Colonic mucosa (tissue), 4 donors: ENCODE measurements at places on chromosomes 2 and 18. TPM values are rescaled to one million over a fixed set of nuclear protein-coding genes. Genes with fewer than 3 reads are reported as not detected.
A peak's percentile ranks its signal among the peaks of the same experiment; 100 is the strongest.

DNA sequence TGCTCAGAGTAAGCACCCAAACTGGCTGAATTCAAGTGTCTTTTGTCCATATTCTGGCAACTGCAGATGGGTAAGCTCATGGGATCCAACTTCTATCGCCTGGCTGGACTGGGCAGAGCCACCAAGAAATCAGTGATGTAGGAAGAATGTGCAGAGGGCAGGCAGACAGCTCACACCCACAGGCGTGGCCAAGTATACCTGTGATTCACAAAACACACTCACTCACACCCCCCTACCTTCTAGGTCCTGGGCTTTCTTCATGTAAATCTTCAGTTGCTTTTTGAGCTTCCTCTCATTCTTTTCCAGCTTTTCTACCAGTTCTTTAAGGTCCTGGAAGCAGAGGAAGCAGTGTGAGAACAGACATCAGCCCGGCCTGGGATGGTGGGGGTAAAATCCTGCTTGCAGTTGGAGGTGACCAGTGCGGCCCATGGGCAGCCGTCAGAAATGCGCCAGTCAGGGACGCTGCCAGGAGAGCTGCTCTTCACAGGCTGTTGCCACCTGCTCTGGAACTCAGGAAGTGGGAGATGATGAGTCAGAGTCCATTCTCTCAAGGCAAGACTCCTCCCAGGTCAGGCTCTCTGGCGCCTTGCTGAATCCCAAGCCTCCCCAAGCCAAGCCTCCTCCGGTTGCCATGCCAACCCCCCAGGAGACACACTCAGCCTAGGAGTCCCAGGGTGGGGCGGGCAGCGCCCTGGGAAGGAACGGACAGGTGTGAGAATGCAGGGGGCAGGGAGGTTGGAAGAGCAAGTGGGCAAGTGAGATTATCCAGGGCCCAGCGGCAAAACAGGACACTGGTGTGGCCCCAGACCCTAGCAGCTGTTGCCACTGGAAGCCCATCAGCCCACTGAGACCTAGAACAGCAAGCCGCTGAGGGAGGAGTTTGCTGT is 36.2 kb upstream of the ACAA2 start:
- peaks cover 11% of the 10 kb centered on the region for H3K4me1 ChIP-seq
- peak overlapping the region; percentile 78 for H3K27ac ChIP-seq

GRCh38 chr18:61019338-61020301 is 313.6 kb upstream of the CDH20 start:
- H3K4me1 ChIP-seq = no peaks in the 10 kb centered on the region
- H3K27me3 ChIP-seq = no peaks in the 10 kb centered on the region
- no peak for DNase-seq

Gene TM4SF20
- total RNA-seq = 4.2 TPM

GRCh38 chr2:203437511-203437910 is 97.6 kb downstream of the RAPH1 start:
- no peak overlapping the region for H3K27ac ChIP-seq
- H3K36me3 ChIP-seq = no peaks in the 10 kb centered on the region
- H3K4me3 ChIP-seq = no peak overlapping the region

Gene TXNDC2
- not detected for total RNA-seq

- no peak for DNase-seq
- no peaks in the 10 kb centered on the region for H3K36me3 ChIP-seq
- no peak overlapping the region for H3K27ac ChIP-seq
- no peaks in the 10 kb centered on the region for H3K27me3 ChIP-seq
- no peak overlapping the region for H3K4me3 ChIP-seq
These were observed 44.1 kb upstream of the GPC1 start for GRCh38 chr2:240391111-240392051.

DNA sequence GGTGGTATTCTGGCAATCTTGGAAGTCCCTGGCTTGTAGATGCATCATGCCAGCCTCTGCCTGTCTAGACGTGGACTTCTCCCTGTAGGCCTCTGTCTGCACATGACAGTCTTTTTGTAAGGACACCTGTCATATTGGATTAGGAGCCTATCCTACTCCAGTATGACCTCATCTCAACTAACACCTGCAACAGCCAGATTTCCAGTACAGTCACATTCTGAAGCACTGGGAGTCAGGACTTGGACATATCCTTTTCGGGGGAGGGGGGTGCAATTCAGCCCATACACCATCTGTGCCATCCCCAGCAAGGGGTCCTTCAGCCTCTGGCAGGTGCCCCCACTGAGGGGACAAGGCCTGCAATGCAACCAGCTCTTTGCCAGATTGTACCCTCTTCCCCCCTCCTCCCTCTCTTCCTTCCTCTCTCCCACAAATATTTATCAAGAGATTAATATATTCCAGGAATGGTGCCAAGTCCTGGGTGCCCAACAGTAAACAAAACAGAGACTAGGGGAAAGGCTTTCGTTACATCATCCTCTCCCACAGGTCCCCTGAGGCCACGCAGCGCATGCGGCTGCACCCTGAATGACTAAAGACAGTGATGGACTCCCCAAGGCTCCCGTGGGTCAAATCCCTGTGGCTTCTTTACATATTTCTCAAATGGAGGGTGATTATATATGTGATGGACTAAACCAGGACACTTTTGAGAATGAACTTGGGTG is 20.5 kb upstream of the MYCN start:
- DNase-seq = no peak
- H3K4me1 ChIP-seq = no peaks in the 10 kb centered on the region
- no peak overlapping the region for H3K27ac ChIP-seq
- H3K27me3 ChIP-seq = no peaks in the 10 kb centered on the region
- H3K4me3 ChIP-seq = no peak overlapping the region

Gene GCA
- total RNA-seq = 22.1 TPM

Gene LIPG
- total RNA-seq = 25.5 TPM

Gene AAMP
- 137 TPM for total RNA-seq

- no peak for DNase-seq
- no peaks in the 10 kb centered on the region for H3K27me3 ChIP-seq
- H3K4me1 ChIP-seq = no peaks in the 10 kb centered on the region
- no peak overlapping the region for H3K27ac ChIP-seq
These were observed 80.1 kb upstream of the SPOPL start for GRCh38 chr2:138421315-138421970.

DNA sequence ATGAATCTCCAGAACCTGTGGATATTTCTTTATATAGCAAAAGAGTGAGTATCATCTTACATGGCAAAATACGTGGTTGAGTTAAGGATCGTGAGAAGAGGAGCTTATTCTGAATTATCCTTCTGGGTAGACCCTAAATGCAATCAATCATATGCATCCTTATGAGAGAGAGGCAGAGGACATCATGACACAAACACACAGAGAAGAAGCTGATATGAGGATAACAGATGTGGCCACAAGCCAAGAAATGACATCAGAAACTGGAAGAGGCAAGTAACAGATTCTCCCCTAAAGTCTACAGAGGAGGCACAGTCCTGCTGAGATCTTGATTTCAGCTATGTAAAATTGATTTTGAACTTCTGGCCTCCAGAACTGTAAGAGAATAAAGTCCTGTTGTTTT is 730.2 kb upstream of the ZNF804A start:
- no peaks in the 10 kb centered on the region for H3K4me1 ChIP-seq
- no peak overlapping the region for H3K27ac ChIP-seq
- no peaks in the 10 kb centered on the region for H3K36me3 ChIP-seq
- no peak overlapping the region for H3K4me3 ChIP-seq

GRCh38 chr2:215811409-215812345 is 201.7 kb downstream of the MREG start:
- H3K27me3 ChIP-seq = no peaks in the 10 kb centered on the region
- peaks cover 5% of the 10 kb centered on the region for H3K4me1 ChIP-seq
- no peak overlapping the region for H3K4me3 ChIP-seq
- no peaks in the 10 kb centered on the region for H3K36me3 ChIP-seq
- H3K27ac ChIP-seq = no peak overlapping the region
- DNase-seq = no peak

DNA sequence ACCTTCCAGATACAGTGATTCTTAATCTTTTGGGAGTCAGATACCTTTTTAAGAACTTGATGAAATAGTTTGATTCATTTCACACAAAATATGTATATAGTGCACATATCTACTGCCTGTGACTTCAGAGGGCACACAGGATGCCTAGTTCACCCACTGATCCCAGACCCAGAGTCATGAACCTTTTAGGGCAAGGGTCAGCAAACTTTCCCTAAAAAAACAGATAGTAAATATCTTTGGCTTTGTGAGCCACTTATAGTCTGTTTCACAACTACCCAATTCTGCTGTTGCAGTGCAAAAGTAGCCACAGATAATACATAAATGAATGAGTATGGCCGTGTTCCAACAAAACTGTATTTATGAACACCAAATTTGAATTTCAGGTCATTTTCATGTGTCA is 124.9 kb downstream of the ANKRD44 start:
- no peaks in the 10 kb centered on the region for H3K4me1 ChIP-seq
- no peak overlapping the region for H3K4me3 ChIP-seq
- DNase-seq = no peak
- no peaks in the 10 kb centered on the region for H3K27me3 ChIP-seq
- H3K36me3 ChIP-seq = no peaks in the 10 kb centered on the region
- no peak overlapping the region for H3K27ac ChIP-seq

DNA sequence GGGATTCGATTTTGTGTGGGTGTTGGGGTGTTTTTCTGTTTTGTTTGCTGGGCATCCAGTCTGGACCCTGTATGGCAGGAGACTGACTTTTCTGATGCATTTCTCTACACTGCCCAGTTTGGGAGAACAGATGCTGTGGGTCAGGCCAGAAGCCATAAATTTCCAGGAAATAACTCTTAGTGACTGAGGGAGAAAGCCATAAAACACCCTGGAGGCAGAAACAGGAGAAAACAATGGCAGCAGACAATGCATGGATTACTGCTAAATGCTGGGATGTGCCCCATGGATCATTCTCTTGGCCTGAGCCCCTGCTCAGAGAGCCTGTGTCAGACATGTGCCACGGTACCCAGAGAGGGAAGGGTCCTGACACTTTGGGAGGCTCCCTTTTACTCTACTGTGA is 133.6 kb upstream of the CAPN13 start:
- no peak overlapping the region for H3K27ac ChIP-seq
- H3K4me3 ChIP-seq = no peak overlapping the region
- H3K4me1 ChIP-seq = no peaks in the 10 kb centered on the region
- H3K36me3 ChIP-seq = no peaks in the 10 kb centered on the region
- H3K27me3 ChIP-seq = no peaks in the 10 kb centered on the region
- no peak for DNase-seq

GRCh38 chr2:102107741-102108070 is 34.8 kb upstream of the IL1R1 start:
- H3K4me3 ChIP-seq = no peak overlapping the region
- no peaks in the 10 kb centered on the region for H3K36me3 ChIP-seq
- peak; percentile 39 for DNase-seq
- no peaks in the 10 kb centered on the region for H3K27me3 ChIP-seq
- no peaks in the 10 kb centered on the region for H3K4me1 ChIP-seq

GRCh38 chr18:78632111-78632541 is 347.5 kb upstream of the SALL3 start:
- no peaks in the 10 kb centered on the region for H3K27me3 ChIP-seq
- no peaks in the 10 kb centered on the region for H3K36me3 ChIP-seq
- no peak overlapping the region for H3K4me3 ChIP-seq
- H3K4me1 ChIP-seq = no peaks in the 10 kb centered on the region
- no peak overlapping the region for H3K27ac ChIP-seq
- no peak for DNase-seq

Gene CNTNAP5
- total RNA-seq = 0.35 TPM

DNA sequence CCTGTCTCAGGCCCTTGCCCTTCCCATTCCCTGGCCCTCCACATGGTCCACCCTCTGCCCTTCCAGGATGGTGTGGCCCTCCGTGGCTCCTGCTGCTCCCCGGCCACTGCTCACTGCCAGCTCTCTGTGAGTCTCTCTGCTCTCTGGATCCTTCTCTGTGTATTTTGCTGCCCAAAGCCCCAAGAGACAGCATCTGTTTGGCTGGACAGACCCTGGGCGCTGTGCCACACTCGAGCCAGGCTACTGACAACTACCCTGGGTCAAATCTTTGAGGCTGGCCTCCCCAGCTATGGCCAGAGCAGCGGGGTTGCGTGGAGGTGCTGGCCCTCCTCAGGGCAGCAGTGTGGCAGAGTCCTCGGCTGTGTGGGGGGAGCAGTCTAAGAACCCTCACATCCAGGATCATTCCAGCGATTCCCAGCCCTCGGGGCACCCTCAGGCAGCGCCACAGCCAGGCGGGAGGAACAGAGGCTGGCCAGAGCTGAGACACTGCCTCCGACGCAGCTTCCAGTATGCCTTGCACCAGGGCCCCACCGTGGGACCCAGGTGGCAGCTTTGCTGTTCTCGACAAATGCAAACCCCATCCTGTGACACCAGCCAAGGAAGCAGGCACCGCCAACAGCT is 139.4 kb upstream of the GLI2 start:
- no peak for DNase-seq
- no peaks in the 10 kb centered on the region for H3K36me3 ChIP-seq
- H3K4me1 ChIP-seq = no peaks in the 10 kb centered on the region
- H3K27ac ChIP-seq = no peak overlapping the region
- no peak overlapping the region for H3K4me3 ChIP-seq
- H3K27me3 ChIP-seq = no peaks in the 10 kb centered on the region

GRCh38 chr2:81996332-81996731 is 1691.8 kb upstream of the LRRTM1 start:
- H3K27ac ChIP-seq = no peak overlapping the region
- no peak for DNase-seq
- H3K4me3 ChIP-seq = no peak overlapping the region
- no peaks in the 10 kb centered on the region for H3K4me1 ChIP-seq

GRCh38 chr2:177900082-177900481 is 172.5 kb downstream of the PDE11A start:
- no peak for DNase-seq
- no peaks in the 10 kb centered on the region for H3K36me3 ChIP-seq
- H3K27me3 ChIP-seq = no peaks in the 10 kb centered on the region
- H3K4me1 ChIP-seq = no peaks in the 10 kb centered on the region
- no peak overlapping the region for H3K27ac ChIP-seq

DNA sequence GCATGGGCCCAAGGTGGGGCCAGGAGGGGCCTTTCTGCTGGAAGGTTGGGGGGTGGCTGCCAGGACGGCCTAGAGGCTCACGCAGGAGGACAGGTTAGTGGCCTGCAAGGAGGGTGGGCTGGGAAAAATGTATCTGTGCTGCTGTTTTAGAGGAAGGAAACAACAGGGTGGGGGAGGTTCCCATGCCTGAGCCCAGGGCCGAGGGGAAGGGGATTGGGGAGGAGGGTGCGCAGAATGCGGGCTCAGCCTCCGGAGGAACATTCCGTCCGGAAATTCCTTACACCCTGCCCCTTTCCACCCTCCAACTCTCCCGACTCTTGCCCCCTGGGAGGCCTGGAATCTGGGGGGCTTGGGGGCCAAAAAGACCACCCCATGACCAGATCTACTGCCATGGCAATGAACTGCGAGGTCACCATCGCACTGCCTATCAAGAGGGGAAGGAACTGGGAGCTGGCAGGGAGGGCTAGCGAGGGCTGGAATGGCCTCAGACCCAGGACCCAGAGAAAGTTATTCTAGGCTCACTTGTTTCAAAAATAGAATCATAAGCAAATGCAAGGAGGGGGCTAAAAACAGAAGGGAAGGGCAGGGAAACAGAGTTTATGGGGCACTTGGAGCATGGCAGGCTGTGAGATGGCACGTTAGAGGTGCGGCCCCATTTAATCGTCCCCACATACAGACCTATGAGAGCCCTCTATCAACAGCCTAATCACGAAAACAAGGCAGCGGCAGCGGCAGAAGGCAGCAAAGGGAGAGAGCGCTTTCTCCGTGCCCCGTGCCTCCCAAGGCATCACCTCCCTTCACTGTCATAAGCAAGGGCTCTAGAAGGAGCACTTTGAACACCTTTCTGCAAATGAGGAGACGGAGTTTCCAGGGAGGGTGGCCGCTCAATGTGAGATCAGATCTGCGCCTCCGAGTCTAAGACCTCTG is 90.4 kb downstream of the TNS1 start:
- H3K27me3 ChIP-seq = no peaks in the 10 kb centered on the region
- H3K27ac ChIP-seq = peak overlapping the region; percentile 28
- no peak for DNase-seq

- H3K36me3 ChIP-seq = no peaks in the 10 kb centered on the region
- no peak overlapping the region for H3K27ac ChIP-seq
- H3K4me3 ChIP-seq = no peak overlapping the region
- DNase-seq = no peak
- peaks cover 6% of the 10 kb centered on the region for H3K4me1 ChIP-seq
These were observed 181.3 kb upstream of the HAAO start for GRCh38 chr2:42973726-42974125.

Gene ANKRD62
- total RNA-seq = 0.19 TPM
